ENCODE measurements at places on chromosomes 1 and 21.

DNA sequence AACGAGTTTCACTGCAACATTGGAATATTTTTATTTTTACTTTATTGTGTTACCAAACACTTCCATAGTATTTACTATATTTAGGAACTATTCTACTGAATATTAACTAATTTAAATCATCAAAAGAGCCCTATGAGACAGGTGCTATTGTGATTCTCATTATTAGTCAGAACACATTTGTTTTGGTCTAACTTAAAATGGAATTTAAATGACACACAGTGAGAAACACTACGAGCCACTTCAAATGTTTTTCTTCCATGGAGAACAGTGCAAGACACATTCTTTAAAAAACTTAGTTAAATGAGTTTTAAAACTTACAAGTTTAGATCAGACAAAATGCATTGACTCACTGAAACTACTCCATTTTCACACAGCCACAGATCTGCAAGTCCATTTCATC is 6.6 kb upstream of the TRAF3IP3 start:
- DNase-seq, result no peak

- no peak for DNase-seq
Observed at GRCh38 chr1:157412308-157412707, 140.0 kb downstream of the FCRL5 start.

- no peak for DNase-seq
Observed at GRCh38 chr21:42006765-42007164, 3.4 kb downstream of the ZBTB21 start.

DNA sequence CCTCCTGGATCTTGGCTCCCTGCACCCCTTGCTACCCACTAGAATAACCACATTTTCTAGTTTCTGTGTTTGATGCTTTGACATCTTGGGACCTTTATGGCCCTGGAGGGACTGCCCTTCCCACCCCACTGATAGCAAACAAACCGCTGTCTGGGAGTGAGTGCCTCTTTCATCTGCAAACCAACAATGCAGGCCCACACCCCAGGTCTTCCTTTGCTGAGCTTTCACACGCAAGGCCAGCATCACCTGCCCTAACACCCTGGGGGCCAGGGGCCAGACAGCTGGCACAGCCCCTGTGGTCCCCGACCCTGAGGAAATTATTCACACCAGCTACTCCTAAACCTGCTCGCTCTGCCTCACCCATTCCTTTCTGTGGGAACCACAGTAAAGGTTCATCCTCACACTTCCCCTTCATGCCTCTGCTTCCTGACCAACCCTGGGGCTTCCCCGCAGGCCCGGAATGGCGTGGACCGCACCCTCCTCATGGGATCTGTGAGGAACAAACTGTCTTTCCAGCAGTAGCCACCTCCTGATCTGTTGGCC is 15.4 kb downstream of the SLC2A7 start:
- DNase-seq, result no peak

GRCh38 chr1:53606651-53607051 is 132.3 kb downstream of the GLIS1 start:
- DNase-seq, result no peak

- DNase-seq, result no peak
Observed at GRCh38 chr1:14570514-14570913, 28.0 kb upstream of the KAZN start.

- no peak for DNase-seq
Observed at GRCh38 chr1:1554550-1554925, 14.1 kb upstream of the TMEM240 start.

- no peak for DNase-seq
Observed at GRCh38 chr1:10866321-10867093, 70.1 kb upstream of the CASZ1 start.

GRCh38 chr1:26109229-26110164 is 2.1 kb upstream of the PDIK1L start:
- no peak for DNase-seq

DNA sequence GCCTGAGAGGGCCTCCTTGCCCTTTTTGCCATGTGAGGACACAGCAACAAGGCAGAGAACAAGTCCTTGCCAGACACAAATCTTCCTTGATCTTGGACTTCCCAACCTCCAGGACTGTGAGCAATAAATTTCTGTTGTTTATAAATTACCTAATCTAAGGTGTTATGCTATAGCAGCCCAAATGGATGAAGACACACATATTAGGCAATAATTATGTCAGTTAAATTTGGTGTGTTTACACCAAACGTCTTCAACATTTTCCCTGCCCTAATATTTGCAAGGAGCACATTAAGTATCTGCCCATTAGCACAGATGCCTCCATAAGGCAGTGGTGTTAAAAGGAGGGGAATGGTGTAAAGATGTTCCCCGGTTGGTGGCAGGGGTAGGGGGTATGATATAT is 94.8 kb downstream of the ETS2 start:
- no peak for DNase-seq

DNA sequence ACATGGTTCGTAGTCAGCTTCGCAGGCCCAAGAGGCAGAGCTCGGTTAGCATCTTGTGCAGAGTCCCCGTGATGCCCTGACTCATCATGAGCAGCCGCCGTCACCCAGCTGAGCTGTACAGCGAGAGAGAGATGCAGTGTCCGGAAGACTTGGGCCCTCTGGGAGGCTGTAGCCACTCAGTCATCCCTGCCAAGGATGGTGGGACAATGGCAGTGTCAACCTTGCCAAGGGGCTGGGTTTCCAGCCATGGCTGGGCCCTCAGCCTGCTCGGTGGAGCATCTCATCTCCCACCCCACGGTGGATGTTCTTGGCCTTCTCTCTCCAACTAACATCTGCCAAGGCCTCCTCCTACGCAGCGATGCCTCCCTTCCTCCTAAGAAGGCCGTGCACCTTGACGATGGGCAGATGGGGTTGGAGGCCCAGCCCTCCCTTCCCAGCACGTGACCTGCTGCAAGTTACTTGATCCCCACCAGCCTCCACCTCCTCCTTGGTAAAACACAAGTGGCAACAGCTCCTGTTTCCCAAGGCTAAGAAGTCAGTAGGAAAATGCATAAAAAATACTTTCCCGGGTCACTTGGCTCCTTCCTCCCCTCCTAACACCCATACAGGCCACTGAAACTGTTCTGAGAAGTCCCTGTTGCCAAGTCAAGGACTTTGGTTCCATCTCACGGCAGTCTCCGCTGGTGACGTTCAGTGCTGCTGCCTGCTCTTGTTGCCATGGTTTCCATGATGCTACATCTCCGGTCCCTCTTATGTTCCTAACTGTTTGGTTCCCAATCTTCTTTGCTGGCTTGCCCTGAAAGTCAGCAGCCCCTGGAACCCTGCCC is 384.7 kb upstream of the VAMP3 start:
- no peak for DNase-seq

- DNase-seq, result no peak
Observed at GRCh38 chr21:26788790-26789189, 56.4 kb downstream of the ADAMTS1 start.

- peak; percentile 56 for DNase-seq
Observed at GRCh38 chr21:17679002-17679600, 66.4 kb upstream of the BTG3 start.

- DNase-seq, result no peak
Observed at GRCh38 chr1:176880955-176881595, 283.4 kb downstream of the ASTN1 start.

DNA sequence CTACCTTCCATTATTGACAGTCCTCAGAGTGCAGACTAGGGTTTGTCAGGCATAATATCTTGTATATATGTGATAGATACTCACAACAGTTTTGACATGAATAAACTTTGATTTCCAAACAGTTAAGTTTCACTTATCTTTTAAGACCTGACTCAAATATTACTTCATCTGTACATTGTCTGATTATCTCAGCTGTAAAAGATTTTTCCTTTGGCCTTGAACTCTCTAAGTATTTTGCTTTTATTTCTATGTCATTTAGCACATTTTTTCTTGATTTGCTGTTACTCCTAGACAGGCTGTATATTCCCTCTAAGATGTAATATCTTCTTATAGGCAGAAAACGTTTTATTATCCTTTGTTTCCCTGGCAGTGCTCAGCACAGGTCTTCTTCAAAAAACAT is 65.6 kb upstream of the DMRTA2 start:
- DNase-seq, result no peak

GRCh38 chr1:52571783-52572182 is 18.9 kb upstream of the TUT4 start:
- DNase-seq, result no peak

GRCh38 chr1:166391279-166392066 is 224.7 kb upstream of the FAM78B start:
- DNase-seq, result no peak

- no peak for DNase-seq
Observed at GRCh38 chr1:204983881-204984280, 59.1 kb upstream of the CNTN2 start.

GRCh38 chr1:196427976-196428734 is 180.1 kb downstream of the KCNT2 start:
- DNase-seq, result no peak

- no peak for DNase-seq
Observed at GRCh38 chr1:26010825-26011224, 10.8 kb upstream of the EXTL1 start.

GRCh38 chr1:179803918-179804317 is 60.8 kb downstream of the FAM163A start:
- DNase-seq, result no peak

- DNase-seq, result no peak
Observed at GRCh38 chr1:155170806-155171205, 2.3 kb downstream of the KRTCAP2 start.

DNA sequence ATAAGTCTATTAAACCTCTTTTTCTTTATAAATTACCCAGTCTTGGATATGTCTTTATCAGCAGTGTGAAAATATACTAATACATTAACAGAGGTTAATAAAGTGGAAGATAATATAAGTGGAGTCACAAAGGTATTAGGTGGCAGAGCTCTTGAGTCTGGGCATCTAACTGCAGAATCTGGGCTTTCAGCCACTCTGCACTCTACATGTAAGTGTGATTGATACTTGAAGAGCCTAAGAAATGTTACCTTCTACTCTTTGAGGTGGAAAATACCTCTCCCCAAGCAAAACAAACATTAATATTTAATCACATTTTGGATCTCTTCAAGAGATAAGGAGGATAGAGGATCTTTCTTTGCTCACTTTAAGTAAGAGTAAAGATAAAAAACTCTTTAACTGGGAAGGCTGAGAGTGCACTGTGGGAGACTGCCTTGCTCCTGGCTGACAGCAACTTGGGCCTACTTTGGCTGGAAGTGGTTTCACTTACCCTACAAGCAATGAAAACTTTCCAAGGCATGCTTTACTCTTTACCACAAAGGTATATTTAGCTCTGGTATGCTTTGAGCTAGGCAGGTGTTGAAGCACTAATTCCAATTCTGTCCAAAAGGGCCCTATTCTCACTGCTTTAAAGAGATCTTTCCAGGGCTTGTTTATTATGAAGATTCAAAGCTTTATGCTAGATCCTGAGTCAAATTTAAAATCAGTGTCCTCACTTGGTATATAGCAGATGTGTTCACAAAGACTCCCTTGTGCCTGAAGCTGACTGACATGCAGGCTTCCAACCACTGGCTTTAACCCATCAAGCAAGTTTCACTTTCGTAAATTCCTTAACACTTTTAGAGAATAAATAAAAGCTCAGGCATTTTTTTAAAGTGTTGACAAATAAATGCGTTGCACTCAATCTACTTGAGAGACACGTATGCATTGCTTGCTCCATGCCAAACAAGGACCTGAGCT is 245.3 kb upstream of the ZP4 start:
- no peak for DNase-seq

- no peak for DNase-seq
Observed at GRCh38 chr1:44587796-44588460, 86.4 kb downstream of the TMEM53 start.

DNA sequence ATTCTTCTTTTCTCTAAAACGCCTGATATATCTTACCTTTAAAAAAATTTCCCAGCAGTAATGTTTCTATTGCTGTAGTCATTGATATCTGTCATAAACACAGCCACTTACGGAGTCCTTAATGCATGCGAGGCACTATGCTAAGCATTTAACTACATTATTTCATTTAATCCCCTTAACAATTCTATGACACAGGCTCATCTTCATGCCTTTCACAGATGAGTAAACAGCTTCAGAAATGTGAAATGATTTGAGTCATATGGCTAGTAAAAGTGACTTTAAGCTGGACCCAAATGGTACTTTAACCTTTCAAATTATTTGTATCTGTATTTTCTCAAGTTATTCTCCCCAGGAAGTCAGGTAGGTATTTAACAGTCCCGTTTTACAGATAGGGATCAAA is 125.1 kb upstream of the FGGY start:
- DNase-seq, result no peak

- DNase-seq, result no peak
Observed at GRCh38 chr1:40185951-40186864, 25.0 kb downstream of the RLF start.

GRCh38 chr1:222021129-222021528 is 279.2 kb upstream of the DUSP10 start:
- no peak for DNase-seq

GRCh38 chr1:168387781-168388760 is 107.4 kb downstream of the TBX19 start:
- no peak for DNase-seq

DNA sequence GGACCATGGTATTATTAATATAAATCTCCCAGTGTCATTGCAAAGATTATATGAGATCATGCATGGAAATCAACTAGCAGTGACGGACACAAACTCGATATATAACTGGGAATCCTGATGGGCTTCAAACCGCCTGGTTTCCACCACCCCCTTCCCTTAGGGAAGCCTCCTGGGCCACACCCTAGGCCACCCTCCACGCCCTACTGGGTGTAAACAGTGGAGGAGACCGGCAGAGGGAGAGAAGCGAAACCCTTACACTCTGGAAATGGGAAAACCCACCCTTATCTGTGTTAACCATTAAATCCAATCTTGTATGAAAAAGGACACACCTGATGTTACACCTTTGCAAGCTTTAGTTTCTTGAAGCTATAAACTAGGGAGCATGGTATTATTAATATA is 595 bp upstream of the ZNHIT6 start:
- DNase-seq, result peak; percentile 1

DNA sequence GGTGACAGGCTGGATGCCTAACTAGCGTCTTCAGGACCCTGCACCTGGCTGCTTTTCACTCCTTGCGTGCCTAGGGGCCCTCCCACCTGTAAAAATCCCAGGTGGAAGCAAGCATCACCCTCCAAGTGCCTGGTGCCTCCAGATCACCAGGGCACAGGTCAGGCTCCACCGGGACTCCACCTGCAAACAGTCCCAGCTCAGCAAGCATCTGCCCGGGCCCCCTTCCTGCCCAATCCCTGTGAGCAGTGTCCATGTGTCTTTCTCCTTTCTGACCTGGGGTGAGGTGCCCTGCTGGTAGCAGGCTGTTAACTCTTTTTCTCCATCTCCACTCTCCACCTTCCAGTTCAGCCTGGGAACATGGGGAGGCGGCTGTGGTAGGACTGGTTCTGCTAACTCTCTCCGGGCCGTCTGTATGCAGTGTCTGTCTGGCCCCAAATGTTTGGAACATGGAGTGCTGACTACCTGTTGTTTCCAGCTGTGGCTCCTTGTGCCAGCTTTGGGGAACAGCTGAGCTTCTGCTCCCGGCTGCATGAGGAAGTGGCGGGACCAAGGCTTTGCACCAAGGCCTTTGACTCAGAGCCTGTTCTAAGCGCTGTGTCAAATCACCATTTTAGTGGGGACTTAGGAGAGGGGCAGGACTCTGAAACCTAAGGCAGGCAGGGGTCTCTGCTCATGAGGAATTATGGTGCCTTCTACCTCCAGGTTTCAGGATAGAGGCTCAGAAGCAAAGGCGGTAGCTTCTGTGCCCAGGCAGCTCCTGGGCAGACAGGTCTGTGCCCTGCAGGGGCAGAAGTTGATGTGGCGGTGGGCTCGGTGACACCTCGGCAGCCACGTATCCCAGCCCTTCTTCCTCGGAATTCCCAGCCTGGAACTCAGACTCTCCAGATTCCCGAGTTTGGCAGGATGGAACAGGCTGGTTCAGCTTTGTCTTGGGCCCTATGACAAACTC is 5.5 kb downstream of the GPR137B start:
- DNase-seq, result no peak

- no peak for DNase-seq
Observed at GRCh38 chr1:112689196-112689841, 14.9 kb downstream of the MOV10 start.

Data from thymus (tissue), 14 donors.